ENCODE measurements at places on chromosomes 3 and 15. TPM values are rescaled to one million over a fixed set of nuclear protein-coding genes. Genes with fewer than 3 reads are reported as not detected.

DNA sequence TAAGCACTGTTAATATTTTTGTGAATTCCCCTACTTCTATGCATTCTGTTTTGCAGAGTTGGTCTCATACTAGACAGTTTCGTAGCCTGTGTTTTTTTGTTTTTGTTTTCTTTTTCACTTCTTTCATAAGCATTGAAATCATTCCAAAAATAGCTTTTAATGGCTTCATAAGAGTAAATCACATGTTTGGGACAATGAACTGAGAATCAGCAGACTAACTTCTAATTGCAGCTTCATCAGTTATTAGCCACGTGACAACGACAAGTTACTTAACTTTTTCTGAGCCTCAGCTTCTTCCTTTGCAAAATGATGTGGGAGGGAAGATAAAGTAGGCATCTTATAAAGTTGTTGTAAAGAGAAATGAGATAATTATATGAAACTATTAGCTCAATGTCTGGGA lies 124.8 kb downstream of the LIPC start:
- H3K27ac ChIP-seq = no peak overlapping the region
- H3K27me3 ChIP-seq = no peaks in the 10 kb centered on the region
- no peak overlapping the region for H3K4me3 ChIP-seq
- DNase-seq = no peak
- H3K4me1 ChIP-seq = peaks cover 6% of the 10 kb centered on the region

MAP6D1 gene
- total RNA-seq = 0.89 TPM

EBLN2 gene
- total RNA-seq = 11.5 TPM

GRCh38 chr15:40471105-40471807 lies 472 bp downstream of the CHST14 start:
- DNase-seq = peak; percentile 88
- peaks cover 13% of the 10 kb centered on the region for H3K4me1 ChIP-seq
- no peaks in the 10 kb centered on the region for H3K27me3 ChIP-seq
- peak overlapping the region; percentile 93 for H3K27ac ChIP-seq
- H3K4me3 ChIP-seq = peak overlapping the region; percentile 75

GRCh38 chr15:91413142-91413541 lies 313.1 kb downstream of the SV2B start:
- H3K36me3 ChIP-seq = no peaks in the 10 kb centered on the region
- no peak overlapping the region for H3K4me3 ChIP-seq
- no peak for DNase-seq
- no peaks in the 10 kb centered on the region for H3K4me1 ChIP-seq

DNA sequence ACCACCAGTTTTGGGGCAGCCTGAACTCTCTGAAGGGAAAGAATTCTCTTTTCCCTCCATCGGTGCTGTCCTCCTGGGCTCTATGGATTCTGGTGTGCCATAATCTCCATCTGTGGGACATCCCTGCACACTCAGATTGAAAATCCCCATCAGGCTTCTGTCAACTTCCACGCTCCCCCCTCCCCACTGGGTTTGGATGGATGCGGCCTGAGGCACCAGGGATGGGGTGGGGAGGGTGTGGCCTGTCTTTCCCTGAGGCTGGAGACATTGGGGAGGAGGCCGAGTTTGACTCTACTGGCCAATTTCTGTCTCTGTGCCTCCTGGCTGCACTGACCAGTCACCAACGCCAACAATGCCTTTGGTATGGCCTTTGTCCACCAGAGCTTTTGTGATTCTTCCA lies 16.3 kb upstream of the FBLN2 start:
- no peak for DNase-seq
- no peak overlapping the region for H3K4me3 ChIP-seq
- no peaks in the 10 kb centered on the region for H3K36me3 ChIP-seq
- peaks cover 7% of the 10 kb centered on the region for H3K4me1 ChIP-seq
- no peaks in the 10 kb centered on the region for H3K27me3 ChIP-seq

XIRP1 gene
- 0.07 TPM for total RNA-seq

DNA sequence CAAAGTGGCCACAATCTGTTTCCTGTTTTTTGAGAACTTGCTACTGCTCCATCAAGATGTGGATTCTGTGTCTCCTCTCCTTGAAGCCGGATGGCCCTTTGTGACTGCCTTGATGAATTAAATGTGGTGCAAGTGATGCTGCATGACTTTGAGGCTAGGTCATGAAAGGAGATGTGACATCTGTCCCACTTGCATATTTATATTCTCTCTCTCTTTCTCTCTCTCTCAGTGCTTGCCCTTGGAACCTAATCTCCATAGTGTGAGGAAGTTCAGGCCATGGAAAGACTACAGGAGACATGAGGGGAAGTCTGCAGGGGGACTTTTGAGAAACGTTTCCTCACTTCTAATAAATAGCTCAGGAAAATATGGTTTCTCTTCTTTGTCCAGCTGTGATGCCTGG lies 50.0 kb upstream of the ADPGK start:
- no peak overlapping the region for H3K4me3 ChIP-seq
- DNase-seq = no peak
- no peak overlapping the region for H3K27ac ChIP-seq
- no peaks in the 10 kb centered on the region for H3K4me1 ChIP-seq
- no peaks in the 10 kb centered on the region for H3K36me3 ChIP-seq

DNA sequence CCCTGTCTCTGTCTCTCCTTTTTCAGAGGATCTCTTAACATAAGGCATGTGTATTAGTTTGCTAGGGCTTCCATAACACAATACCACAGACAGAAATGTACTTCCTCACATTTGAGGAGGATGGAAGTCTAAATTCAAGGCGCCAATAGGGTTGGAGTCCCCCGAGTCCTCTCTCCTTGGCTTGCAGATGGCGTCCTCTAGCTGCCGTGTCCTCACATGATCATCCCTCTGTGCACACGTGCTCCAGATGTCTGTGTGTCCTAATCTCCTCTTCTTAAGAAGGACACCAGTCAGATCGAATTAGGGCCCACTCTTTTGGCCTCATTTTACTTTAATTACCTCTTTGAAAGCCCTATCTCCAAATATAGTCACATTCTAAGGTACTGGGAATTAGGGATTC lies 23.0 kb upstream of the BFSP2 start:
- peaks cover 5% of the 10 kb centered on the region for H3K36me3 ChIP-seq
- H3K4me1 ChIP-seq = no peaks in the 10 kb centered on the region
- no peaks in the 10 kb centered on the region for H3K27me3 ChIP-seq
- no peak overlapping the region for H3K4me3 ChIP-seq
- H3K27ac ChIP-seq = no peak overlapping the region
- no peak for DNase-seq

- DNase-seq = no peak
- H3K4me3 ChIP-seq = no peak overlapping the region
- no peak overlapping the region for H3K27ac ChIP-seq
- H3K4me1 ChIP-seq = no peaks in the 10 kb centered on the region
Observed at GRCh38 chr3:179972881-179973423, 63.8 kb downstream of the PEX5L start.

KLHL6 gene
- total RNA-seq = 17.9 TPM

MTHFS gene
- total RNA-seq = 60.8 TPM

GRCh38 chr3:19526071-19526470 lies 377.8 kb downstream of the KCNH8 start:
- H3K36me3 ChIP-seq = no peaks in the 10 kb centered on the region
- no peaks in the 10 kb centered on the region for H3K27me3 ChIP-seq
- no peaks in the 10 kb centered on the region for H3K4me1 ChIP-seq
- no peak overlapping the region for H3K4me3 ChIP-seq
- no peak overlapping the region for H3K27ac ChIP-seq
